ENCODE measurements at places on chromosomes 3 and 15.

DNA sequence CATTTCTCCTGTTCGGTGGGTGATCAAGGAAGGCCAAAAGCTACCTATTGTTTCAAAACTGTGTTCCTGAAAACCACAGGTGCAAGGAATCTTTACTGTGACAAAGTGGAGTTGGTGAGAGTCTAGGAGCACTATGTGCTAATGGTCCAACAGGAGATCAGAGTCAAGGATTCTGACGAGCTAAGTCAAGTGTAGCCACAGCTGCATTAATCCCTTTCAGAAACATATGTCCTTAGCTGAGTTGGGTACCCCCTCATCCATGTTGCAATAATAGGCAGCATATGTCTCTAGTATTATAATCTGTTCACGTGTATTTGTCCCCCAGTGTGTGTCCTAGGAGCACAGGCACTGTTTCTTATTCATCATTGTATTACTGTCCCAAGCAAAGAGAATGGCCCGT lies 1.7 kb downstream of the VPS39 start:
- no peak for DNase-seq

DNA sequence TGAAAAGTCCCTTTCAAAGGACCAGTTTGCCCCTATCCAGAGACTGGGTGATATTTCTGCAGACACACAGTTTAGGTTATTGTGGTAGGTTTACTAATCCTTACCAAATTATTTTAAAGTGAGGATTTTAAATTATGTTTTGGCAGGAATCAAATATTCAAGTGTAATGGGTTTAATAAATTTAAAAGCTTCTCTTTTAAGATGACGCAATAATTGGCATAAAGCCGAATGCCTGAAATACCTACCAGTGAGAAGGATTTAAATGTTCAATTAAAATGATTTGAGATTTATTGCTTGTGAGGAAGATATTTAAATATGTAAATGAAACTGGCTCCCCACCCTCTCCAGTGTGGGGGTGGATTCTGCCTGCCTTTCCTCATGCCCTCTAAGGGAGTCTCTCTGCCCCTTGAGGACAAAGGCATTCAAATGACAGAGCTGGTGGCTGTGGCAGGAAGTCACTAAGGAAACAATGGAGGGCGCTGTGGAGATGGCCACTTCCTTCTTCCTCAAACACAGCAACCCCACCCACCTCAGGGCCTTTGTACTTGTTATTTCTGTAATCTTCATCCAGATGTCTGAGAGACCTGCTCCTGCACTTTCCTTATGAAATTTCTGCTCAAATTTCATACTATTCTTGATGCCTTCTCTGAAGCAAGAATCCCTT lies 131.7 kb downstream of the TNIK start:
- DNase-seq = peak; percentile 40

GRCh38 chr3:67559029-67559605 lies 95.3 kb downstream of the SUCLG2 start:
- DNase-seq = no peak

GRCh38 chr15:42355291-42355690 lies 4.0 kb upstream of the CAPN3 start:
- no peak for DNase-seq

DNA sequence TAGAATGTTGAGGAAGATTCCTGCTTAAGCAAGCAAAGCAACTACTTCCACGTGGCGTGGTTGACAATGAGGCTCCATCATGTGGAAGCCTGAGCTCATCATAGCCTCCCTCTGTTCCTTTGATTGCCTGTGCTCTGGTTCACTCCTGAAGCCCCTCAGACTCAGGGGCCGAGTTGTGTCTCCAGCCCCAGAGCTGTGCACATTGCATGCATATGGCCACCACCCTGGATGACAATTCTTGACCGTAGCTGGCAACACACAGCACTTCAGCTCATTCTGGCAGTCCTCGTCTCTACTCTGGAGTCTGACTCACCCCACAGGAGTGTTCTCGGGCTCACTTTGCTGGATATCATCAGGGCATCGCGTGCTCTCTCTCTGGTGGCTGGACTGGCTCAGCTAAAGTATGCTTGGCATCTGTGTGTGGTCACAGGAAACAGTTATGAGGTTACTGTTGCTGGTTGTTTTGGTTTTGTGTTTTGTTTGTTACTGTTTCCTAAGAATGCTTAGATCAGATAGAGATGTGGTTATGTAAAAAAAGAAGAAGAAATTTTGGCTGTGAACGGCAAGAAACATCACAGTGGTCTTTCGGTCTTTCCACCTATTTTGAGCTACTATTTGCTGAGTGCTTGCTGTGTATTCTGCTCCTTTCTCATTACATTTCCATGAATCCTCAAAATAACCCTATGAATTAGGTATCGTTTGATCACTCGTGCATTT lies 41.6 kb upstream of the MRPS22 start:
- no peak for DNase-seq

DNA sequence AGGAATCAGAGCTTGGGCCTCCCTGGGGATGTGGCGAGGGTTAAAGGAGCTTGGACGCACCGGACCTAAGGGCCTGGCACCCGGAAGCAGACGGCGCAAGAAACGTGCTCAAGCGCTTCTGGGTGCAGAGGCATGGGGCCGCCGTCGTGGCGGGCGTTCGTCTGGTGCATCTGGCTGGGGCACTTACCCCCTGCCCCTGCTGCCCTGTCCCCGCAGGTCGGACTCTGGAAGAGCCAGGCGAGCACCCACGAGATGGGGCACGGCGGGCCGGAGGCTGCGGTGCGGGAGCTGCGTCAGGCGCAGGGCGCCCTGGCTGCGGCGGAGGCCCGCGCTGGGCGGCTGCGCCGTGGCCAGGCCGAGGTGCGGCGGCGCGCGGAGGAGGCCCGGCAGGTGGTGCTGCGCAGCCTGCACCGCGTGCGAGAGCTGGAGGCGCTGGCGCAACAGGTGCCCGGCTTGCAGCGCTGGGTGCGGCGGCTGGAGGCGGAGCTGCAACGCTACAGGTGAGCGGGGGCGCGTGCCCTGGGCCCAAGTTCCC lies 2.5 kb downstream of the EFCC1 start:
- DNase-seq = peak; percentile 68

DNA sequence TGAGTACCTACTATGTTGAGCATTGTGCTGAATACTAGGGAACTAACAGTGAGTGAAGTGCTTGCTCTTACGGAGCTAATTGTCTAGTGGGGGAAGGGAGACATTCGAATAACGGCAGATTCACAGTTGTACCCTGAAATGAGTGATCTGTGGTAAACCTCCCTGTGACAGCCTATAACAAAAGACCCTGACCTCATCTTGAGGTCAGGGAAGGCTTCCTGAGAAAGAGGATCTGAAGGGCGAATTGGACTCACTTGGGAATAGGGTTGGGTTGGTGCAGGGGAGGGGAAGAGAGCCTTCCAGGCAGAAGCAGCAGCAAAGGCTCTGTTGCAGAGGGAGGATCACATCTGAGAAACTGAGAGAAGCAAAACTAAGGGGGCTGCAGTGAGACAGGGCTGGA lies 13.2 kb downstream of the HPS3 start:
- DNase-seq = no peak

DNA sequence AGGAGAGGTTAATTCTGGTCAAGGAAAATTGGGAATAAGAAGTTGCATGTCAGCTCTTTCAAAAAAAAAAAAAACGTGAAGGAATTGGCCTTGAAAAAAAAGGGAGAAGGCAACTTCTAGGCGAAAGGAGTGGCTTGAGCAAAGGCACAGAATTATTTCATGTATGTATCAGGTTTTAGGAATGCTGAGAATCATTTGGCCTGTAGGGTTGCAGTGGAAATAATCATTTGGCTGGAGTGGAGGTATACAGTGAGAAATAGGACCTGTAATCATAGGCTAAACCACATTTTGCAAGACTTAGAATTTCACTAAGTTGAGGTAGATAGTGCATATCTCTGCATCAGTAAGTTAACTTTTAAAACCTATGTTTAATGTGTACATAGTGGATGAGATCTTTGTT lies 54.9 kb downstream of the EPHA6 start:
- no peak for DNase-seq

DNA sequence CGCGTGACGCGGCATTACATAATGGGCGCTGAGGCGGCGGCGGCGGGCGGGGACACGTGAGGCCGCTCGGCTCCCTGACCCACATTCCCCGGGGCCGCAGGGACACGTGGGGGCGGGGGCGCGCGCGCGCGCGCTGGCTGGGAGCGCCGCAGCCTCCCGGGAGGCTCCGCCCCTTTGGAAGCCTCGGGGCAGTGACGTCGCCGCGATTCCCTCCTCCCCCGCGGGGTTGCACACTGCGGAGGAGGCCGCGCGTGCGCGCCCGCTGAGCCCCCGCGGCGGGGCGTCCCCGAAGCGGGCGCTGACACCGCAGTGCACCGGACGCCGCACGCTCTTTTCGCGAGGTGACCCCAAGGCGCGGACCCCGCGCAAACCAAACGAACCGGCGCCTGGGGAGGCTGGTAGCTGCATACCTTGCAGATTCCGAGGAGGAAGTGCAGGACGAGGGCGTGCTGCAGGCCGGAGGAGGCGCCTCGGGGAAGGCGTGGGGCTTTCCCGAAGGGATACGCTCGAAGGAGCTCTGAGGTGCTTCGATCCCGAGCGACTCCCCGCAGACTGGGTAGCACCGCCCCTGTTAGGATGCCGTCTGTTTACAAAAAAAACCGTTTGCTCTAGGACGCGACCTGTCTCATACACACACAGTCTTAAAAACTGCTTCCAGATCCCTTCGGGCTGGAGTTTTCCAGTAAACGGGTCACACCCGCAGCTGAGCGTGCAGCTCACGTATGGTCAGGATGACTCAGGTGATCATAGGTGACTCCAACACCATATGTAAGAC lies 1.0 kb downstream of the NR1D2 start:
- peak; percentile 98 for DNase-seq

DNA sequence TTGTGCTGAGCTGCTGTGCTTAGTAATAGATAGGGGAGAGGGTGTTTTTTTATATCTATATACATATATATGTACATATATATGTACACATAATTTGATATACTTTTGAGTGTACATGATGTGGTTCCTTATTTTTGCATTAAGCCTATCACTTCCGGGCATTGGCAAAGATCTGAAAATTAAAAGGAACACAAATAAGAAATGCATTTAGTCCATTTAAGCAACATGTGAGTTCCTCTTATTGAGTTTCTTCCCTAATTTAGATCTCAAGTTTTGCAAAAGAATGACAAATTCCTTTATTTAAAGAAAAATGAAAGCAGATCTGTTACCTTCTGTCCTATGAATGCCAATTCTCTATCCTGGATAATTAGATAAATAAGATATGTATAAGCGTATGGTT lies 435.1 kb downstream of the LPP start:
- DNase-seq = no peak

DNA sequence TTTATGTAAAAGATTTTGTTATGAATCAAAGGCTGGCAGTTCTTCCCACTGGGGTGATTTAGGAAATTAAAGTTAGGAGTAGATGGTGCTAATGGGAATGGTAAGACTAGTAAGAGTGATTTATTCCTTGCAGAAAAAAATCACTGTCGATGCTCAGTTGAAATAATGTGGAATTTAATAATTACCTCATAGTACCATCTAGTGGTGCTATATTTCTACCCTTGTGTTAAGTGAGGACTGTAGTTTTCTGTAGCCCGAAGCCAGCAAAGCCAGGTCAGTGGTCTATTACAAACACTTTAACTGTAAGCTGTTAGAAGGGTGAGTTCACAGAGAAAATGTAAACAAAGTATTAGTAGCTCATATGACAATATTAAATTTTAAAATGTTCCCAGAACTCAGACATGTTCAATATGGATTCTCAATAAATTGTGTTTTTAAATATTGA lies 39.5 kb upstream of the GOLGA8J start:
- no peak for DNase-seq

DNA sequence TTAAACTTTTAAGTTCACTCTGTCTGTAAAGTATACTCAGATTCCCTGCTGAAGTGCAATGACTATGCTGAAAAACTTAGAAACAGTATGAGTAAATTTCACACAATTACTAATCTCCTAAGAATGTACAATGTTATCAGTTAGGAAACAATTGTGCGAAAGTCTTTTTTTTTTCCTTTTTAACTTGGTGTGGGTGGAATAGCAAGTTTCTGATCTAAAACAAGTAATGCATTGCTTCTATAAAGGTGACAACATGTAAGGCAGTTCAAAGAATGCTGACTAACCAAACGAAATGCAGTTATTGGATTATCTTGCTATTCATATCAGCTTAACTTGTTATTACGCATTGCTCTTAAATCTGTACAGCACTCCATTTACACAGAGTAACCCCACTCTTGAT lies 19.3 kb upstream of the SLC12A8 start:
- no peak for DNase-seq

DNA sequence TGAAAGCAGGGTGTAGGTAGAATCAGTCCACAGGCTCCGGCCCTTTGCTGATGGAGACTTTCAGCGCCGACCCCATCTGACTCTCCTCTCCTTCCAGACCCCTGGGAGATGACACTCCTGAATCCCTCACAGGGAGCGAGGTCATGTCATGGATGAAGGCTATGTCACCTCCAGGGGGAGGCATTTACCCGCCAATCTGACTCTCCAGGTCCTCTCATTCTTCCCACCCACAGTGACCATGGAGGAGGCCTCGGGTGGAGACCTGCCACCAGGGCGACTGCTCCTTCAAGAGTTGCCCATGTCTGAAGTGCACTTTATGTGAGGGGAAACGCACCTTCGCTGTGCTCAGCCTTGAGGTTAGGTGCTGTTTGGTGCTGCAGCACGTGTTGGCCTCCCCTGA lies 112.7 kb downstream of the KLF13 start:
- DNase-seq = peak; percentile 68

GRCh38 chr3:12681089-12681942 lies 17.4 kb upstream of the RAF1 start:
- no peak for DNase-seq

GRCh38 chr3:42117175-42118008 lies 26.2 kb downstream of the TRAK1 start:
- no peak for DNase-seq

- DNase-seq = no peak
These were observed 241.0 kb upstream of the NR2F2 start for GRCh38 chr15:96089405-96090058.

- DNase-seq = no peak
These were observed 427.2 kb upstream of the CBLB start for GRCh38 chr3:106296062-106296461.

- DNase-seq = no peak
These were observed 3.6 kb downstream of the OTOL1 start for GRCh38 chr3:161500068-161500796.

DNA sequence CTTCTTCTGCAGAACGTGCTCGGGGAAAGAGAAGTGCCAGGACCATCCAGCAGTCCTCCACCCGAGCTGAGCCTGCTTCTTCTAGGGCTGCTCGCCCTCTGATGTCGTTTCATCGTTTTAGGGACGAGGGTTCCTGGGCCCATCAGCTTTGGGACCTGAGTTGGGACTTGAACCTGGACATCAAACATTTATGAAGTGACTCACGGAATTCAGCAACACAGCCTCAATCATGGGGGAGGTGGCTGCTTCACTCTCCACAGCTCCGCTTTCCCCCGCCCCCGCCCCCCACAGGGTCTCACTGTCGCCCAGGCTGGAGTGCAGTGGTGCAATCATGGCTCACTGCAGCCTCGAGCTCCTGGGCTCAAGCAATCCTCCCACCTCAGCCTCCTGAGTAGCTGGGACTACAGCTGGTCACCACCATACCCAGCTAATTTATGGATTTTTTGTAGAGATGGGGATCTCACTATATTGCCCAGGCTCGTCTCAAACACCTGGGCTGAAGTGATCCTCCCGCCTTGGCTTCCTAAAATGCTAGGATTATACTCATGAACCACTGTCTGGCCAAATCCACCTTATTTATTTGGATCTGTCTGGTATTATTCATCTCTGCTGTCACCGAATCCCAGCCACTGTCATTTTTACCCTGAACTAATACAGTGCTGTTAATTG lies 725 bp upstream of the SCAMP2 start:
- DNase-seq = peak; percentile 55

- no peak for DNase-seq
These were observed 1.2 kb downstream of the CADPS start for GRCh38 chr3:62873761-62874710.

Measured in activated T-cell treated with anti-CD3 and anti-CD28 coated beads, Interleukin-2, amount 50 U/mL, for 48 hours (primary cell).